AG08395 (cell line): ENCODE measurements at places on chromosomes 12 and 14.

GRCh38 chr14:76961631-76962302 is 66.7 kb downstream of the IRF2BPL start:
- DNase-seq = peak; percentile 88

- peak; percentile 24 for DNase-seq
Observed at GRCh38 chr14:60189923-60190840, 25.0 kb upstream of the DHRS7 start.

DNA sequence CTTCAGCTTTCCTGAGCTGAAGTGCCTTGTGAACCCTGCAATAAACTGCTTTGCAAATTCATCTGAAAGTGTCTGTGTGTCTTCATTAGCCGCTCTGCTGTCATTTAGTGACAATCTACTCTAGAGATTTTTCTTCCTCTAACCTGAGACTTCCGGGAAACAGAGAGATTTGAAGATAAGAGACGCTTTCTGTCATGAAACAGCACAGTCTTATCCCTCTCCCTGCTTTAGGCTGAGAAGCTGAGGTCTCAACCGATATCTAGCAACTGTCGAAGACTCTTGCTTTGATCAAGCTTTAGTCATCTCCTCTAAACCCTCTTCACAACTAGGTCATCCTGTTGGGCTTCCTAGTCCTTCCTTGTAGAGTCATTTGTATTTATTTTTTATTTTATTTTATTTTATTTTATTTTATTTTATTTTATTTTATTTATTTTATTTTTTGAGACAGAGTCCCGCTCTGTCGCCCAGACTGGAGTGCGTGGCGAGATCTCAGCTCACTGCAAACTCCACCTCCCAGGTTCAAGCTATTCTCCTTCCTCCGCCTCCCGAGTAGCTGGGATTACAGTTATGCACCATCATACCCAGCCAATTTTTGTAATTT is 1.2 kb downstream of the RNASE2 start:
- DNase-seq = no peak

DNA sequence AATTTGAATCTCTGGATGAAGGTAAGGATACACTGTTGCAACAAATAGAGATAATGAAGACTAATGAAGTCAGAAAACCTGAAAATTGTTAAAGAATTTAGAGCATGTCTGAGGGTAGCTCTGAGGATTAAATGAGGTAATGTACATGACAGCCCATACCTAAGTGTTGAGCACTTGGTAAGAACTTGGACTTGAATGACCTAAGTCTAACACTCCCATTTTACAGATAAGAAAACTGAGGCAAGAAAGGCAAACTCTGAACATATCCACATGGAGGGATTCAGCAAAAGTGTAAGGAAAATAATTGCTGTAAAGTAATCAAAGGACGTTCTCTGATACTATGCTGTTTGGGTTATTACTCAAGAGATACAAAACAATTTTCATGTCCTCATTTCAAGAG is 29.0 kb downstream of the PTPRB start:
- no peak for DNase-seq

DNA sequence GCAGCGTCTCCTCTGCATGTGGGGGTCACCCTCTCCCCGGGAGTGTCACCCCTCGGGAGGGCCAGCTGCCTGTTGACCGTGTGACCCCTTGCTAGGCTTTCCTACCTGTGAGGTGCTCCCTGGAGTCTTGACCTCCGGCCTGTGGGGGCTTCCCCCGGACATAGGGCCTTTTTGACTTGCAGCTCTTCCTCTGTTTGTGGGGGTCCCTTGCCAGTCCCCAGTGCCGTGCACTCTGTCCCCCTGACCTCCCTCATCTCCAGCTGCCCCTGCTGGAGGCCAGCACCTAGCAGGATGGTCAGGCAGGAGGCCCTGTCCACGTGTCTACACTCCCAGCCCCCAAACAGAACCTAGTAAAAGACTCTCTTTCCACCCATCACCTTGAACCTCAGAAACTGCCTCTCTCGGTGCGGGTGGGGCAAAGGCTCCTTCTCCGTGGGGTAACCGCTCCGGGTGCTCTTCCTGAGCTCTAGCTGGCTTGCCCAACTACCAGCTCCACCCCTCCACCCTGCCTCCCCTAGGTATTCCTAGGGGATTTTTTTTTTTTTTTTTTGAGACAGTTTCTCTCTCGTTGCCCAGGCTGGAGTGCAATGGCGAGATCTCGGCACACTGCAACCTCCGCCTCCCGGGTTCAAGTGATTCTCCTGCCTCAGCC is 810 bp downstream of the AACS start:
- no peak for DNase-seq

DNA sequence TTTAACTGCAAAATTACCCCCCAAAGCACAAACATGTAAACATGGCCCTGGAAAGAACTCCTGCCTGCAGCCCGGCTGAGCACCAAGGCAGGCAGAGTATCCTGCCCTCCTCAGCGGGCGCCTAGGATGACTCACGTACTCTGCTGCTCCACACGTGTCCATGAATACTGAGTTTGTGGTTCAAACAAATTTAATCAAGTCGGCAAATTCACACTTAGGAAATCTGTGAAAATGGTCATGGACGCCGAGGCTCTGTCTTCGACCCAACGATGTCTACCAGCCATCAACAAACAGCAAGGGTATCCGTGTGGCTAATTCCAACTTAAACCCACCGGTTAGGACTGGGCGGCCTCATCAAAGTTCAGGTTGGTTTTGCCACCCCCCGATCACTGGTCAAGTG is 25.5 kb downstream of the GOLGA3 start:
- no peak for DNase-seq

DNA sequence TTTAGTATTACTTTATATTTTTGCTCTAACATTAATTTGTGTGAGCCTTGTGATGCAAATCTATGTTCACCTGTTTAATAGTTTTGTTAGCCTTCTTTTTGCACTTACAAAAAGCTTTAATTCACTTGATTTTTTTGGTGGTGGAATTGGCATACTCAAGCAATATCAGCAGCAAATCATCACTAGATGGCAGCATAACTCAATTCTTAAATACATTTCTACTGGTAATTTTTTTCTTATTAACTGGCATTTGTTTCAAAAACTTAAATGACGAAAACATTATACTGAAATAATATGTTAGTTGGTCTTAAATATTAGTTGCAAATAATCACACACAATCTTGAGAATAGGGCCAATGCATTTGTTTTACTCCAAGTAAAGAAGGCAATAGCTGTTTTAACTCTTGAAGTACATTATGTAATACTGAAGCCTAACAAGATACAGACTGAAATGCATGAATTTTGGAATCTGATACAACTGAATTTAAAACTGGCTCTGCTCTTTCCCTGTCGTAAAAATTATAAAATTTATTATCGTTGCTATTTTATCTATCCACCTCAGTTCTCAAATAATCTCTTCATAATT is 151.5 kb downstream of the ATXN7L3B start:
- DNase-seq = peak; percentile 19

DNA sequence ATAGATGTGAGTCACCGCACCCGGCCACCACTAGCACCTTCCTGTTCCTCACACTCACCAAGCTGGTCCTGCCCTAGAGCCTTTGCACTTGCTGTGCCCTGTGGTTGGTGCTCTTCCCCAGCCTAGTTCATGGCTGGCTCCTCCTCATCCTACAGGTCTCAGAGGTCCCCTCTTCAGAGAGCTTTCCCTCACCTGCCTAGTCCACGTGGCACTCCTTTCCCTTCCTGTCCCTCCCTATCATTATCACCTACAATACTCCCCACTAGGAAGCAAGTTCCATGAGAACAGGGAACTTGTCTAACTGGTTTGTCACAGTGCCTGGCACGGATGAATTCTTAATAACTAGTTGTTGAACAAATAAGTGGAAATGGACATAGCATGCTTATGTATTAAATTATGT is 24.0 kb upstream of the TMED10 start:
- DNase-seq = no peak
